Panc1 (cell line): ENCODE measurements at places on chromosomes 4 and X. TPM values are rescaled to one million over a fixed set of nuclear protein-coding genes. Genes with fewer than 3 reads are reported as not detected.

DNA sequence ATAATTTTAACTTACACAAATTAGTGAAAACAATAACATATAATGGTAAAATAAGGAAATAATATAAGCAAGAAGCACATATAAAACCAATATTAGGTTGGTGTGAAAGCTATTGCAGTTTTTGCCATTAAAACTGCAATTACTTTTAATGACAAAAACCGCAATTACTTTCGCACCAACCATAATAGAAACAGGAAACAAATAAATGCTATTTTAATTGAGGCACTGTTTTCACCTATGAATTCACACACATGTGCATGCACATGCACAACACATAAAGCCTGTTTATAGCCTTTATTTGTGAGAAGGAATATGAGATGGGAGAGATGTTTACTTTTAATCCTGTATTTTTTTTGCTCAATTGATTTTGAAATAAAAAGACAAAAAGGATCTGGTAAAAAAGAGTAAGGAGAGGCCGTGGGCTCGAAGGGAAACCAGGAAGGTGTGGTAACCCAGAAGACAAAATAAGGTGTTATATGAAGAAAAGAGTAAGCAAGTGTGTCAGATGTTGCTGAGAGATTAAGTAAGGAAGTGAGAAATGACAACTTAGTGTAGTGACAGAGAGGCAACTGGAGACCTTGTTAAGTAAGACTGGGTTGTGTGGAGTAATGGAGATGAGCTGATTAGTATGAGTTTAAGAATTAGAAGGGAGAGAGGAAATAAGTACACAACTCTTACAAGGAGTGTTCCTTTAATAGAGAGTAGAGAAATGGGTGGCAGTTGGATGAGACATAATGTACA, 69.0 kb downstream of the KLHL13 start:
- no peaks in the 10 kb centered on the region for H3K36me3 ChIP-seq
- DNase-seq = no peak
- H3K4me1 ChIP-seq = no peaks in the 10 kb centered on the region
- no peak overlapping the region for H3K27ac ChIP-seq

DNA sequence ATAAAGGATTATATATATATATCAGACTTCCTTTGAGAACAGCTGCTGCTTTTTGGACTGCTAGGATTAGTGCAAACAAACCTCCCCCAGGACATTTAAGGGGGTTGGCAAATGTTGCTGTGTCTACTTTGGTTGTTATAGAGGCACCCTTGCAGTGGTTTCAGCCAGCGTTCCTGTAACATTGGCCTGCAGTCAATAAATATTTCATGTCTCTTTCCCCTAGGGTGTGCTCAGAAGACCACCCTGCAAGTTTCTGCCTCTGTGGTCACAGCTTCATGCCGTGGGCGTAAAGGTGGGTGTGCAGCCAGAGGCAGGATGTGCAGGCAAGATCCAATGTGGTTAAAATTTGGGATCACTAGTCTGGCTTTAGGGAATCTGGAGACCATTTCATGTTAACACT, 28.9 kb downstream of the FGF5 start:
- H3K4me3 ChIP-seq = no peak overlapping the region
- no peak for DNase-seq
- H3K4me1 ChIP-seq = no peaks in the 10 kb centered on the region
- no peaks in the 10 kb centered on the region for H3K27me3 ChIP-seq

Gene TCEAL7
- not detected for total RNA-seq

DNA sequence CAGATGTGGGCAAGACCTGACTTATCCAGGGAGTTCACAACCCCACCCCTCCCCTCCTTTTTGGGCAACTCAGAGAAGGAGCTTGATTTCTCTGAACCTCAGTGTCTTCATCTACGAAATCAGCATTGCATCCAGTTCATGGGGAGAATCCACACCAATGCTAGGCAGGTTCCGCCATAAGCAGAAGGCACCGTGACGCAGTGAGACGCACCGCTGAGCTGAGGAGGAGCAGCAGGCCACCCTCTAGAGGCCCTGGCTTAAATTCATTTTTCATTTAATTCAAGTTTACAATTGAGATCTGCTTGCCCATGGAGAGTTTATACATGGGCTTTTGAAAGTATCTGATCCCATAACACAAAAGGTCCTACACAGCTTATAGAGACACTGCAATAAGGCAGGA, 55.7 kb downstream of the CPZ start:
- no peak overlapping the region for H3K4me3 ChIP-seq
- no peaks in the 10 kb centered on the region for H3K27me3 ChIP-seq
- no peaks in the 10 kb centered on the region for H3K4me1 ChIP-seq
- H3K36me3 ChIP-seq = no peaks in the 10 kb centered on the region
- H3K27ac ChIP-seq = no peak overlapping the region
- DNase-seq = no peak

Gene RAB33A
- total RNA-seq = 2.2 TPM

Gene TEX28
- not detected for total RNA-seq

Gene ZNF518B
- total RNA-seq = 20.8 TPM

GRCh38 chr4:2364654-2365053, 53.8 kb downstream of the ZFYVE28 start:
- no peak overlapping the region for H3K27ac ChIP-seq
- H3K27me3 ChIP-seq = no peaks in the 10 kb centered on the region
- H3K4me3 ChIP-seq = no peak overlapping the region
- H3K36me3 ChIP-seq = no peaks in the 10 kb centered on the region
- DNase-seq = no peak
- no peaks in the 10 kb centered on the region; the same call in 1 of the 2 replicates for H3K4me1 ChIP-seq

GRCh38 chr4:3680656-3681055, 85.5 kb upstream of the ADRA2C start:
- no peaks in the 10 kb centered on the region for H3K27me3 ChIP-seq
- no peaks in the 10 kb centered on the region for H3K36me3 ChIP-seq
- no peaks in the 10 kb centered on the region for H3K4me1 ChIP-seq
- DNase-seq = no peak

GRCh38 chrX:111284631-111285293, 14.5 kb upstream of the CAPN6 start:
- no peak for DNase-seq
- H3K27me3 ChIP-seq = no peaks in the 10 kb centered on the region
- H3K4me1 ChIP-seq = no peaks in the 10 kb centered on the region
- H3K36me3 ChIP-seq = no peaks in the 10 kb centered on the region
- no peak overlapping the region for H3K4me3 ChIP-seq
- no peak overlapping the region for H3K27ac ChIP-seq

GRCh38 chr4:160514126-160514525, 1411.2 kb downstream of the RAPGEF2 start:
- H3K27ac ChIP-seq = no peak overlapping the region
- H3K27me3 ChIP-seq = no peaks in the 10 kb centered on the region
- no peak for DNase-seq
- H3K4me3 ChIP-seq = no peak overlapping the region
- no peaks in the 10 kb centered on the region for H3K4me1 ChIP-seq
- H3K36me3 ChIP-seq = no peaks in the 10 kb centered on the region
